ENCODE measurements at places on chromosomes 7 and 10.

DNA sequence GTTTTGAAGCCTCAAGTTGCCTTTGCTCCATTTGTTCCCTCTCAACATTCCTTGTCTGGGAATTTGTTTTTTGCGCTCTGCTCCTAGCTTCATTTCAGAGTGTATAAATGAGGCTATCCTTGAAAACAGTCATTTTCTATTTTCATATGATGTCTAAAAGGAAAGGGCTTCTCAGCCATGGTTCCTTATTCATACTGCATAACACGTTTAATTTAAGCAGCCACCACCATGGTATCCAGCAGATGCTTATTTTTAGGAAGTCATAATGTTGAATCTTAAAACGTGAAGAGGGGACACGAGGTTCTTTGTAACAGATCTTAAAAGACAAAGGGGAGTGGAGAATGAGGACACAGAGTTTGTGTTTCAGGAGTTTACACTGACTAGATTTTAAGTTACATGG, 14.5 kb downstream of the POU6F2 start:
- no peak for DNase-seq

DNA sequence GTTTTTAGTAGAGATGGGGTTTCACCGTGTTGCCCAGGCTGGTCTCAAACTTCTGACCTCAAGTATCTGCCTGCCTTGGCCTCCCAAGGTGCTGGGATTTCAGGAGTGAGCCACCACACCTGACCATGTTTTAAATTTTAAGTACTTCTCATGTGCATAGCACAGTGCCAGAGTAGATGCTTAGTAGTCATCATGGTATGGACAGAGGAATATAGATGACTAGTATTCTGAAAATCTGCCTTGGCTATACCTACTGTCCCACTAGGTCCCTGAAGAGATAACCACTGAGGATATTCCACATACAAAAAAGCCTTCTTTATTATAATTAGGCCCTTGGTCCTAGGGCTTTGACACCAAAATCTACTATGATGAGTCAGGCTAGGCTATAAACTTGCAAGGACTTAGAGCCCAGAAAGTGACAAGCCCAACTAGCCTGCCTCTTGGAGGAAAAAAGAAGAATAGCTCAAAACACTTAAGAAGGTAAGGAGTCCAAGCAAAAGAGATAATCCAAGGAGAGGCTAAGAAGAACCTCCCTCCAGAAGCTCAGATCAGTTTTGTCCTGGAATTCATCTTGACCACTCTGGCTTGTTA, 34.0 kb downstream of the LUC7L2 start:
- no peak for DNase-seq

DNA sequence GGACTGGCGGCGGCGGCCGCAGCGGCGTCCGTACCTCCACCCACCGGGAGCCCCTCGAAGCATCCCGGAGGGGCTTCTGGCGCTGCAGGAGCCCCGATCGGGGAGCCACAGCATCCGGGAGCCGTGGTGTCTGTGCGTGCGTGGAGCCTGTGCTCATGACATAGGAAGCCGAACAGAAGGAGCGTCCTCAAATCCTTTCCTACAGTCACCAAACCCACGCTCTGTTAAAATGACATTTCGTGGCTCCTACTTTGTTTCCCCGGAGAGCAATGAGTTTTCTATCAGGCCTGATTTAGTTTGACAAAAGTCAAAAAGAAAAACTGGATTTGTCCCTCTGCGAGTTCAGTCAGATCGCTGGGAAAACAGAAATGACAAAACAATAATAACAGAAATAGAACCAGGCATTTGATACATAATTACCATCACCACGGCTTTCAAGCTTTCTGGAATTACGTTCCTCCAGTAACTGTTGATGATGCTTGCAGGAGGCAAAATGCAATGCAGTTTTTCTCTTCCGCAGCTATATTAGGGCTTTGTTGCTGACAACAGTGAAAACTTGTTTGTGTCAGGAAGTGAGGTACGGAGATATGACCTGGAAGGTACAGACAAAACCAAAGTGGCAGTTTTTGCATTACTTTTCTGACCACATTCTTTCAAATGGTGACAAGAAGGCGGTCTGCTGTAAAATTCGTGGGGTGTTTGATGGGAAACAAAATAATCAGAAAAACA, 219.3 kb upstream of the MKLN1 start:
- no peak for DNase-seq

GRCh38 chr7:23208316-23208715, 26.5 kb downstream of the NUP42 start:
- DNase-seq = no peak

DNA sequence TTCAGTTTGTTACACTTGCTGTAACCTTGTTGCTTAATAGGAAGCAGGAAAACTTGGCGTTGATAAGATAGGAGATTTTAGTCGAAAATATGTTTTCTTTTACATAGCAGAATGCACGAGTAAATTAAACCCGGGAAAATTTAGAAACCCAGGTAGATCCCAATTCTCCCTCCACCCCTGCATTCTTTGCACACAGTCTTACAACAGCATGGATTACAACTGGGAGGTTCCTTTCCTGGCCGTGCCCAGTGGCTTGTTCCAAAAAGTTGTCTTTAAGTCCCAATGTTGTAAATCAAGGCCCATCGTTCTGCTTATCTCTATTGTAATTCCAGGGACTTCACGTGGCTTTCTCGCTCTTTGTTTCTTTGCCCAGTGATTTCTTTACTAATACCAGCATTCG, 1.1 kb upstream of the DPY19L1 start:
- DNase-seq = no peak

- no peak for DNase-seq
Measured at GRCh38 chr7:11181590-11181989, 207.9 kb downstream of the PHF14 start.

- DNase-seq = no peak
Measured at GRCh38 chr7:1811850-1812508, 141.9 kb downstream of the ELFN1 start.

DNA sequence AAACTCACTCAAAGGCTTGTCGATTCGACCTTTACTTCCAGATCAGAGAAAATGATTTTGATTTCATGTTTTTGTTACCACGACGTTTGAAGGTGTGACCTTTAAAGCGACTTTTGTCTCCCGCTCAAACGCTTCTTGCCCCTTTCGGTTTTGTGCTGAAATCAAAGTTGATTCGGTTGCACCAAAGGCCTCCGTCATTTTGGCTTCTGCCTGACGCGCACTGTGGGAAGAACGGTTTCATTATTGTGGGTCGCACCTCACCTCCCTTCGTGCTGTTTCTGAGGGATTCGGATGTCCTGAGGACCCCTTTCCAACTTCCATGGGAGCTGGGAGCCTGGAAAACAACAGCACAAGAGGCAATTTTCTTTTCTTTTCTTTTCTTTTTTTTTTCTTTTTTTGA, 176.9 kb downstream of the DNAJB6 start:
- DNase-seq = no peak

- no peak for DNase-seq
Measured at GRCh38 chr7:44279286-44279685, 46.1 kb downstream of the CAMK2B start.

DNA sequence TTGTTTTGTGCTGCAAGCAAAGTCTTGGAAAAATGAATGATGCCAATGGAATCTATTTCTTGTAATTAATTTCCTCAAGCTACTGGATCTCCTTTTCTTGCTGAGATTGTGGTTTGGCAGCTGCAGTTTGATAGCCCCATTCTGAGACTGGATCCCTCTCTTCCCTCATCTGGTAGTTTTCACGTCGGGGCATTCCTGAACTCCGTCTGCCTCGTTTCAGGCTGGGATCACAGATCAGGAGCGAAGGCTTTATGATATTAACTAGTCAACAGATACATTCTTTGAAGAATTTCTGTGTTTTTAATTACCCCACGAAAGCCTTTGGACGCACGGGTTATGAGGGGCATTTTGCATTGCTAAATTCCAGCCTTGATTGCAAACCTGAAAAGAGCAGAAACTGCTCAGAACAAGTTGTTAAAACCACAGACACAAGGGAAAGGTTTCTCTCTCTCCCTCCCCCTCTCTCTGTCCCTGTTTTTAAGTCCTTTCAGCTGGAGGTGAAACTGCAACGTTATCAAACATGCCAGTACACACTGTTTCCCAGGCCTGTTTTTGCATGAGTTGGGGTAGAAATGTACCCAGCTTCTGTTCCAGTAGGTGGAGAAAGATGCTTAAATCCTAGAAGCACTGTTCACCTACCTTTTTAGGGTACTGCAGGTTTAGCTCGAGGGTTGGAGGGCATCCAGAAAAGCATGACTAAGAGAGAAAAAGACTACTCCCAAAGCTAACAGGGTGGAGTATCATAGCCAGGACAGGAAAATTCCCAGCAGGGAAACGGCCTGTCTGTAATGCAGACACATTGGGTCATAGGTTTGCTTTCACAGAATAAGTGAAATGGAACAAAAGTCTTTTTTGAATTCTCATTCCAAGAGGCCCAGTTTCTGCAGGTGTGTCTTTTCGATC, 124.3 kb downstream of the CUX1 start:
- DNase-seq = no peak

GRCh38 chr10:101968940-101969321, 87.0 kb downstream of the ARMH3 start:
- no peak for DNase-seq

DNA sequence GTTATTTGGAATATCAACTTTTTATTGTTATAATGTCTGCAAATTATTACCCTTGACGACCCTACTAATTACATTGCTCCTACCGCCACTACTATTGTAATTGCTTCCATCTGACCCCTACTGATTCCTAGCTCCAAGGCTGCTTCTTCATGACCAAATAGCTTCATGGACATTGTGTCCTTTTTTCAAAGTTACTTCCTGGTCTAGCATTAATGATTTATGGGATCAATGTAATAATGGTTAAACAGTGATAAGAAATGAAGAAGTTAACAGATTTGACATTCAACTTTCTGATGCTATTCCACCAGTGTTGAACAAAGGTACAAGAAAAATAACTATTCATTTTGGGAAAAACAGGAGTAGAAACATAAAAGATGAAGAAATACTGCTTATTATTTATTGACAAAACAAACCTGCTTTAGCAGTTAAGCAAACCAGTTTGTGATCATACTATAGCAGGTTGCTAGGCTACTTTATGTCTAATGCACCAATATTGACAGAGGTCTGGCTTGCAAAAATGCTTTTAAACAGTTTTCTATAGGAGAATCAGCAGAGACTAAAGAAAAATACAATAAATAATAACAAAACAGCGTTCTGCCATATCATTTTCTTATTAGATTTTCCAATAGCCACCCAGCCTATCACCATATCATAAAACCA, 125.8 kb downstream of the PCLO start:
- DNase-seq = no peak

DNA sequence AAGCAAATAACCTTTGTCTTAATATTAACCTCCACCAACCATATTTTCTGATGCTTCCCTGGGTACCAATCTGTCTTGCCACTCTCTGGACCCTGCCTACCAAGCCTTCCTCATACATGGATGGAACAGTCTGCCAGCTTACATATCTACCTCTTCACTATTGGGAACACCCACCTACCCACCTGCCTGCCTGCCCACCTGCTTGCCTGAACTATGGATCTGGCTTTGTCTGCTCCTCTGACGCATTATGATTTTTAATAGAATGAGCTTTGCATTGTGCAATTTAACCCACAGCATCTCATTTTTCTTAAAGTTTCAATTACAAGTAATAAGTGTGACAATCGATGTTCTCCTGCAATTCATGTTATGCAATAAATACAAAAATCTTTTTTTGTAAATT, 137.9 kb upstream of the LSM8 start:
- DNase-seq = no peak

- DNase-seq = no peak
Measured at GRCh38 chr7:12705878-12706277, 18.4 kb downstream of the ARL4A start.

GRCh38 chr7:20510573-20510900, 104.9 kb upstream of the ABCB5 start:
- DNase-seq = no peak

DNA sequence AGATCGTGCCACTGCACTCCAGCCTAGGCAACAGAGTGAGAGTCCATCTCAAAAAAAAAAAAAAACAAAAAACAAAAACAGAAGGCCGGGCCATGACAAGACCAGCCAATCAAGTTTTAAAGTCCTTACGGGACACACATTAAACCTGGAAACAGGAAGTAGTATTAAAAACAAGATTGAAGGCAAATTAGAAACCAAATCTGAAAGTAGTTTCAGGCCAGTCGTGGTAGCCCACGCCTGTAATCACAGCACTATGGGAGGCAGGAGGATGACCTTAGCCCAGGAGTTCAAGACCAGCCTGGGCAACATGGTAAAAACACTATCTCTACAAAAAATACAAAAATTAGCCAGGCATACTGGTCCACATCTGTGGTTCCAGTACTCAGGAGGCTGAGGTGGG, 18.1 kb downstream of the PSAP start:
- no peak for DNase-seq

- no peak for DNase-seq
Measured at GRCh38 chr10:117271427-117271826, 30.5 kb downstream of the SLC18A2 start.

DNA sequence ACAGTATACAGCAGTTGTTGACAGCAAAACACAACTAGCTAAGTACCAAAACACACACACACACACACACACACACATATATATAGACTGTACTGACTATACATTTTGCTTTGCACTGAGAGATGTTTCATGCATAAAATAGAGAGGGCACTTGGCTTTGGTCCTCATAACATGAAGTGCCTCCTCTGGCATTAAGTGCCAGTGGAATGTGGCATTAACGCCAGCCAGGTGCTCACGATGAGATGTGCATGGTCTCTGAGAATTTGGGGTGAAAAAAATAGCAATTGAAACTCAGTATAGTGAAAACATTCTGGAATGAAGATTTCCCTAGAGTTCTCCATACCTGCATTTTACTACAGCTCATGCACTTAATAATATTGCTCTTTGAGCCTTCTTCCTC, 70.0 kb upstream of the INSYN2A start:
- DNase-seq = no peak

- no peak for DNase-seq
Measured at GRCh38 chr10:12841826-12842225, 159.7 kb downstream of the CCDC3 start.

- DNase-seq = no peak
Measured at GRCh38 chr10:5442990-5443370, 30.6 kb downstream of the NET1 start.

GRCh38 chr10:14917827-14918226, 36.1 kb downstream of the DCLRE1C start:
- no peak for DNase-seq

DNA sequence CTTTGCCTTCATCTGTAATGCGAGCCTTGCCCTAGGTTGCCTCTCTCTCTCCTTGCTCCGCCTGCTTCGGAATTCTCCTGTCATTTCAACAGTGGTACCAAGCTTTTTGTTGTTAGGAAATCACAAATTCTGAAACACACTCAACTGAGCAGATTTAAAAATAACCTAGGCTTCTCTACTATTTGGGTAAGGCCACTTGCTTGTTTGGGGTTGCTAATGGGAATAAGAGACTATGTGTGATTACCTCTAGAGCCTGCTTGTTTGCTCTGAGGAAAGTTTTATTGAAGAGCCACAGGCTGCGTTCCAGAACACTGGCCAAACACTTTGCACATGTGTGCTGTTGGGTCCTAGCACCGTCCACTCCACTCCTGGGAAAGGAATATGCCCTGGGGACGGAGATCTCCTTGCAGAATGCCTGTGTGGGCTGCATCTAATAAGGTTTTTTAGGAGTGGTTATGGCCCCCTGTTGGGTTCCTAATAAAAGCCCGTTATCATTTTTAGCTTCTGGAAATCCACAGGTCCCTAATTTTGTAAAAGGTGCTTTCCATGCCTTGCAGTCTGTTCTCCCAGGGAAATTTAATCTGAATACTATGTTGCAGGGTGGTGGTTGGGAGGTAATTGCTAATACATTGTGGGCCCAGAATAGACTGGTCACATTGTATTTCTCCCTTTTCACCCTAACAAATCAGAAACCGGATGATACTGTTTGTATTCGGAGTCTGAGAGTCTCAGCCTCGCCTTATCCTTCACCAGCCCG, 68.7 kb upstream of the KLF6 start:
- no peak for DNase-seq

- DNase-seq = no peak
Measured at GRCh38 chr7:18702071-18702829, 206.7 kb downstream of the HDAC9 start.
